Spleen (tissue), 13 donors: ENCODE measurements at places on chromosomes 2 and 18. TPM values are rescaled to one million over a fixed set of nuclear protein-coding genes. Genes with fewer than 3 reads are reported as not detected.
A peak's percentile ranks its signal among the peaks of the same experiment; 100 is the strongest.

DNA sequence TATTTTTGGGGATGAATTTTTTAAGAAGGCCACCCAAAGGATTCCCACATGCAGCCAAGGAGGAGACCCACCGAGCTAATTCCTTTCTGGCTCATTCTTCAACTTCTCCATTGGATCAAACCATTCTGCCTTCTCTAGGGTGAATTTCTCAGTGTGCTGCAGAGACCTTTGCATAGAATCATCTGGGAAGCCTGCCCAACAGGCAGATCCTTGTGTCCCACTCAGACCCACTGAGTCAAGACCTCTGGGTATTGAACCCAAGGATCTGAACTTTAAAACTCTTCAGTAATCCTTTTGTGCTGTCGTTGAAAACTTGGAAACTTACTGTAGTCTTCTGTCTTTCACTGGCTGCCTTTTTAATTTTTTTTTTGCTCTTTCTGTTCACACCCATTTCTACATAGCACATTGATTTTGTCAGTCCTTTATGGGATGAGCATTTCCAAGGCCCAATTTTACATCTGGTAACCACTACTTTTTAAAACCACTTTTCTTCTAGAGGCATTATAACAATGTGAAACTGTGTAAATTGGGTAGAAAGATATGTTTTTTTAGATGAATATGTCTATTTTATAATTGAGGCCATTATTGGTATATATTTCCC, 120.2 kb downstream of the TSN start:
- DNase-seq = no peak

Gene APLF
- 1.5 TPM for polyA plus RNA-seq

Gene SCYGR4
- not detected for polyA plus RNA-seq

DNA sequence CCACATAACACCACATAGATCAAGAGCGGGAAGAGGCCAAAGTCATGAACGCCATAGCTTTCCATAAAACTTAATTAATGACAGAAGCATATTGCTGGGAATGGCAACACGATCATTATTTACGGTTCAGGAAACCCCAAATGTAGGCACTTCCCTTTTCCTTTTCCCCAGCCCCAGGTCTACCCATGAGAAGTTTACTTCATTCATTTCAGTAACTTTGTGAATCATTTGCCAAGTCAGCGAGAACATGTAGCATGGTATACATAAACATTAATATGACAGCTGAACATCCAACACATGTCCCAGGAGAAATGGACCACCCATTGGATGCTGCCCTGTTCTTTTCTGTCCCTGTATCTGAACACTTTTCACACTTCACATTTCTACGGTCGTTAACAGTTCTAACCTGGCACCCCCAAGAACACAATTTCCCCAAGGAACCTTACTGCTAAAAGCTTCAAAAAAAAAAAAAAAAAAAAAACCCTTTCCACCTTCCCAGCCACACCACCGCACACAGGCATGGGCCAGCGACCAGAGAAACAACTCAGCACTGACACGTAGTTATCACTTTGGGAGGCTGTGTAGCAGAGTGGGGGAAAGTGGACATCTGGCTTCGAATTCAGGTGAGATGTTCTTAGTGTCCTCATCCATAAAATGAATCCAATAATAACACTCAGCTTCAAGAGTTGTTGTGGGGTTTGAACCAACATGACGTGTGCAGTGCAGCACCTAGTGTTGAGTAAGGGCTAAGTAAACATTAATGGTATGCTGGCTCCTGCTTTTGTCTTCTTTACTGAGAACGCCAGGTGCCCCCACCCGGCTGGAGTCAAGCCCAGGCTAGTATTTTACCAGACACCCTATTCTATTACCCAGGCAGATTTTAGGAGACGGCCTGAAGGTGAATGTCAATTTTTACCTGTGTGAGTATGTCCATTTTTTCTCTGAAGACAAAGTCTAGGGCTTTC, 371.5 kb downstream of the LNPK start:
- no peak for DNase-seq

Gene CTNNA2
- not detected for polyA plus RNA-seq

GRCh38 chr2:3001615-3002560, 375.7 kb downstream of the EIPR1 start:
- DNase-seq = no peak

GRCh38 chr18:59359576-59359952, 499 bp upstream of the LMAN1 start:
- DNase-seq = no peak

DNA sequence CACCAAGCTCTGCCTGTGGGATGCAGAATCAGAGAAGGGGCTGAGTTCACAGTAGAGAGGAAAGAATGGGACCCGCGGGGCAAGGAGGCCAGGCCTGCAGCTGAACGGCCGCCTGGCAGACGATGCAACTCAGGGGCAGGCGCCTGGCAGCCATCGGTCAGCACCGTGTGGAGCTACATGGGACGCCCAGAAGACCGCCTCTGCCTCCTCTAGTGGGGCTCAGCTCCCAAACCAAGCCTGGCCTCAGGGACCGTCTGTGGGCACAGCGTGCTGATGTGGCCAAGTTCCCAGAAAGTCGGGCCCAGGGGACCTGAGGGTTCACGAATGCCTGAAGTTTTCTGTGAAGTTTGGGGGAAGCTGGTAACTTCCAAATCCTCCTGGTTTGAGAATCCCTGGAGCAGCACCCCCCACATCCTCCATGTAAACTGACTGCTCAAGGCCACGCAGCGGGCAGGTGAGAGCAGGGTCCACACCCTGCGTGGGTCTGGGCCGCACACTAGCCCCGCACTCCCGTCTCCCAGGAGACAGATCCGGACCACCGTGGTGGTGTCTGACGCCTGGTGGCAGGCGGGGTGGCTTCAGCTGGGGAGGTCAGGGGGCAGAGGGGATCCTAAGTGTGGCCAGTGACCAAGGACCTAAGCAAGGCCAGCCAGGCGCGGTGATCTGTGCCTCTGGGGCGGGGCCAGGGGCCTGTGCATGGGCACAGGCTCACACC, 14.6 kb downstream of the SNORC start:
- peak; percentile 71 for DNase-seq

Gene CCDC85A
- polyA plus RNA-seq = 0.08 TPM

DNA sequence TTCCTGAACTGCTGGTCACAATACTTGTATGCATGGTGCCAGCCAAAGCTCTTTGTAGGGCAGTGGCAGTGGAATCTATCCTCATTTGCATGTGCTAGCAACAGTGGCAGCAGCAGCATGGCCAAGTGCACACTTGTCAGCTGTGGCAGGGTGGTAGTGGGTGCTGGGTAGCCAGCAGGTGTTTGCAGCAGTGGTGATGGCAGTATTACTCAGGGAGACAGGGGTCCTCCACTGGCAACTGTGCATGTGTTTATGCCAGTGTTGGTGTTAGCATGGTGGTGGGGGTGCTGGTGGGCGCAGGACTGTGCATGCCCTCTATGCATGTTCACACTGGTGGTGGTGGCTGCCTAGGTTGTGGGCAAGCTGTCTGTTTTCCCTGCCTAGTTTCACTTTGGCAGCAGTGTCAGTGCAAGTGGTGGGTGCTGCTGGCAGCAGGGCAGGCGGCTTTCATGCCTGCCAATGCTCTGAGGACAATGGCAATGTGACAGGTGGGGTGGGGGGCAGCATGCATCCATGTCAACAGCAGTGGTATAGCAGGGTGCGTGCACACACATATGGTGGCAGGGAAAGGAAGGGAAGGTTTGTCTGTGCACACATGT, 41.2 kb downstream of the GALNT13 start:
- peak; percentile 49 for DNase-seq

DNA sequence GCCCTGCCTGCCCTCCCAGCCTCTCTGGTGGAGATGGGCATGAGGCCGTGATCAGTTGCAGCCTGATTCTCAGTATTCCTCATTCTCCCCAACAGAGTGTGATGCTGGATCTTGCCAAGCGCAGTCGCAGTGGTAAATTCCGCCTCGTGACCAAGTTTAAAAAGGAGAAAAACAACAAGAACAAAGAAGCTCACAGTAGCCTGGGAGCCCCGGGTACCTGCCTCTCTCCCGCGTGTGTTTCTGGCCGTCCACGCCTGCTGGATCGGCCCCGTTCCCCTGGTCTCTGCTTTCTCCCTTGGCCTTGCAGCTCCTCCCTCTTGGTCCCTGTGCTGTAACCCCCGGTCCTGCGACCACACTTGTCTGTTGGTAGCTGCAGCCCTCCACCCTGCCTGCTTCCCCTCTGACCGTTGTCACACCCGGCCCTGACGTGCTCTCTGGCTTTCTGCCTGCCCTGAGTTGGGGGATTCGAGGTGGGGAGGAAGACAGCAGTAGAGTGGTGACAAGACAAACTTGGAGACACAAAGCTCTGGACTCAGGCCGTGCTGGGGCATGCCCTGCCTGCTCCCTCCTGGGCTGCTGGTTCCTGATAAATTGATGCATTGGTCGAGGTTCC, 99.5 kb downstream of the USP40 start:
- peak; percentile 51 for DNase-seq

DNA sequence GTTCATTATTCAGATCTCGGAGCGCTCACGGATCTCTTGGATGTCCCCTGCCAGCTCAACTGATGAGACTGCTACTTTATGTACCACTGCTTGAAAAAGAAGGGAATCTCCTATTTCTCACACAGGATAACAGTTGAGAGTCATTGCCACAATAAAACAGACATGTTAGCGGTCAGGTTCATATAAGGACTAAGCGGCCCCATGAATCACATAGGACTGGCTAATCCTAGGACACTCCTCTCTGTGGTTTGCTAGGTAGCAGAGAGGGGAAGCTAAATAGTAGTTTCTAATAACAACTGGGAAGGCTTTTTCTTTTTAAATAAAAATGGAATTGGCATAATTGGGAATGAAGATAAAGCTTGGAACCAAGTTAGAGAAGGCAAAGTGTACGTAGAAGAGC, 15.9 kb upstream of the TGFA start:
- no peak for DNase-seq

DNA sequence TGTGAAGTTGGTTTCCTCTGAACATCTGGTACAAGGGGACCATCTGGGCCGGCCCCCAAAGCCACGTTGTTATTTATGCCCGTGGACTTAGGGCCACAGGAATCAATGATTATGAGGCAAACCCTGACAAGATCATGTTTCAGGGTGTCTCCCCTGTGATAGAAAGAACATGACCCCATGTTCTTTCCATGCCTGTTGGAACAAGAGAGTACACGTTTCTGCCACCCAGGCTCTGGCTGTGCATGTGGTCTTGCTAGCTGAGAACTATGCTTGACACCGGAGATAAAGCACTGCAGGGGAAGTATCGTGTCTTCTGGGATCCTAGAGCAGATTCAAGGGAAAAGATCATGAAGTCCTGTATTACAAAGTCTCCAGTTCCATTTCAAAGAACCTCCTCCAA, 64.2 kb downstream of the TMEM17 start:
- DNase-seq = no peak

DNA sequence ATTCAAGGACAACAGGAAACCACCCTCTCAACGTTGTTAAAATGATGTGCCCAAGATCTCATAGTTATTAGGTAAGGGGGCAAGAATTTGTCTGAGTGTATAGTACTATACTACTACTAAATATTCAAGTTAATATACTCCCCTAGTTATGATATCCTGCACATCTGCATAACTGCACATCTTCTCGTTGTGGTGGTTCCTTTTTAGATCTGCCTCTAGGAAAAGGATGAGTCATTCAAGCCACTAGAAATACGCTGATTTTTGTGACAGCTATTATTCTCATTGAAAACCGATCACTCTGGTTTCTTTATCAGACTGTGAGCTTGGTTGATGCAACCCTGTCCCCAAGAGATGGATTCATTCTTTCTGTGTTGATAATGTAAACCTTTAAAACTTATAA, 1067.0 kb upstream of the FANCL start:
- DNase-seq = no peak

Gene SLC4A5
- 0.62 TPM for polyA plus RNA-seq

- DNase-seq = no peak
These were observed 166.9 kb upstream of the KLF7 start for GRCh38 chr2:207332480-207333212.
